T-helper 2 cell (primary cell): ENCODE measurements at places on chromosomes 7 and 10.

GRCh38 chr10:22750131-22750530 is 35.8 kb upstream of the PIP4K2A start:
- DNase-seq: no peak

DNA sequence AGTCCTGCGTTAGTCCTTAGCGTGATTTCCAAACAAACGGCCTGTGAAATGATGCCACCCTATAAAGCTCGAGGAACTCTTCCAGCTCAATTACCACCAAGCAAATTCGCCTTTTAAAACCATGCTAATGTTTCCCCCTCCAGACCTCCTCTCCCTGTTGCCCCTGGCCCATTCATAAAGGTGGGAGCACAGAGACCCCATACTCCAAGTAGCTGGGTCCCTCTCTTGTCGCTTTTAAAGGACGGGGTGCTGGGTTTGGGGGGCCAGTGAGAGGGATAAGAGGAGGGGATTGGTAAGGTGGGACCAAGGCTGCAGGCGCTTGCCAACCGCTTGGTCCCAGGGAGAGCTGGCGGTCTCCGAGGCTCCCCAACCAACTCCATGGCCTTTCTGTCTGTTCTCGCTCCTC is 1.2 kb downstream of the HMX2 start:
- no peak for DNase-seq

- DNase-seq: no peak
Measured at GRCh38 chr10:114301177-114301576, 62.1 kb downstream of the VWA2 start.

DNA sequence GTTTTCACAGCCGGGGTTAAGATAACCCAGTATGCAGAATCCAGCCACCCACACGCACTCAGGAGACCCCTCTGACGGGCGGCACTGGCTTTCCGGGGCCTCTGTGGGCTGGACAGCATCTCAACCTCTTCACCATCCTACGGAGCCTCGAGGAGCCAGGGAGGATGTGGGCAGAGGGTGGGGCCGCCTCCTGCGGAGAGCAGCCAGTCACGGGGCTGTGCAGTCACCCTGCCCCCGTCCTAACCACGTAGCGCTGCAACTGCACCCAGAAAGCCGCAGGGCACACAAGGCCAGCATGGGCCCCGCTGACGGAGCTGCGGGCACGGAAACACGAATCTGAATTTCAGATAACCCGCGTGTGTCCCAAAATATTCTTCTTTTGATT is 270.3 kb downstream of the ELFN1 start:
- DNase-seq: peak; percentile 67

DNA sequence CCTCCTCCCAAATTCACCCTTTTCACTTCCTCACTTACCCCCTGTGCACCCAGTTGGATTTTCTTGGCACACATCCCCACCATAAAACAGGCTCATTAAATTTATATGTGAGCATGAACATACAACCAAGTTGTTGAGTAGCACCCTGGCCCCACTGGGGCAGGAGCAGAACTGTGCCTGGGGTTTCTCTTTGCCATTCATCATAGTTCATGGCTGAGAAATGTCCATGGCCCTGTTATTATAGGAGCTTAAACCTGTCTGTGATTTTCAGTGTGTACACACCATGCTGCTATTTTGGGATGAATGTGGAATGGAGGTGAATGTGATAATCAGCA is 618.8 kb downstream of the LRMDA start:
- DNase-seq: no peak

DNA sequence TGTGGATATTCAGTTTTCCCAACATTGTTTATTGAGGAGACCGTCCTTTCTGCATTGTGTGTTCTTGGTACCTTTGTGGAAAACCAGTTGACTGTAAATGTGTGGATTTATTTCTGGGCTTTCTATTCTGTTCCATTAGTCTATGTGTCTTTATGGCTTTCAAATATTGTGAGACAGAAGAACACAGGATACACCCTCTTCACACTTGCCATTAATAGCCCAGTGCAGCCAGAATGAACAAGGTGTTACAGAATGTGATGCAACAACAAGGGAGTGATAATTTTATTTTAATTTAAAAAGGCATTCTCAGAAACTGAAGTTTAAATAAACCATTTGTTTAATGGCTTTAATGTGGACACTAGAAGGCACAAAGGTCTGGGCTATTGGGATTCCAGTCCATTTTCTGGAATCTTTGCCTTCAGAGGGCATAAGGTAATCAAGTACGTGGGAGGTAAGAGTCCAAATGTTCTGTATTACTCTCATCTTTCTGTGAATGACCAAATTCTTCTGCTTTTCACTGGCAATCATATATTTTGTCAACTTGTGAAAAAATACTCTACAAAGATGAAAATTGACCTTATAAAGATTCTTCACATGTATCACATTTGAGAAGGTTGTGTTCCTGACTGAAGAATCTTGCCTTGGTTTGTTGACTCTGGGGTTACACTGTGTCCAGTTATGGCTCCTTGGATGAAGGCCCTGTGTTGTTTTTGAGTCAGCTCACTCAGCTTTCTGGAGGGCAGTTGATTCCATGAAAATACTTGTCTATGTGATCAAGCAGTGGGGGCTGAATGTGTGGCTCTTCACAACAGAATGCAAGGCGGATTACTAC is 962.7 kb downstream of the LRMDA start:
- no peak for DNase-seq

GRCh38 chr7:51309361-51310130 is 7.1 kb downstream of the COBL start:
- DNase-seq: no peak

GRCh38 chr7:32577421-32577820 is 82.1 kb downstream of the AVL9 start:
- DNase-seq: no peak

GRCh38 chr10:7337431-7338171 is 73.2 kb downstream of the SFMBT2 start:
- no peak for DNase-seq

DNA sequence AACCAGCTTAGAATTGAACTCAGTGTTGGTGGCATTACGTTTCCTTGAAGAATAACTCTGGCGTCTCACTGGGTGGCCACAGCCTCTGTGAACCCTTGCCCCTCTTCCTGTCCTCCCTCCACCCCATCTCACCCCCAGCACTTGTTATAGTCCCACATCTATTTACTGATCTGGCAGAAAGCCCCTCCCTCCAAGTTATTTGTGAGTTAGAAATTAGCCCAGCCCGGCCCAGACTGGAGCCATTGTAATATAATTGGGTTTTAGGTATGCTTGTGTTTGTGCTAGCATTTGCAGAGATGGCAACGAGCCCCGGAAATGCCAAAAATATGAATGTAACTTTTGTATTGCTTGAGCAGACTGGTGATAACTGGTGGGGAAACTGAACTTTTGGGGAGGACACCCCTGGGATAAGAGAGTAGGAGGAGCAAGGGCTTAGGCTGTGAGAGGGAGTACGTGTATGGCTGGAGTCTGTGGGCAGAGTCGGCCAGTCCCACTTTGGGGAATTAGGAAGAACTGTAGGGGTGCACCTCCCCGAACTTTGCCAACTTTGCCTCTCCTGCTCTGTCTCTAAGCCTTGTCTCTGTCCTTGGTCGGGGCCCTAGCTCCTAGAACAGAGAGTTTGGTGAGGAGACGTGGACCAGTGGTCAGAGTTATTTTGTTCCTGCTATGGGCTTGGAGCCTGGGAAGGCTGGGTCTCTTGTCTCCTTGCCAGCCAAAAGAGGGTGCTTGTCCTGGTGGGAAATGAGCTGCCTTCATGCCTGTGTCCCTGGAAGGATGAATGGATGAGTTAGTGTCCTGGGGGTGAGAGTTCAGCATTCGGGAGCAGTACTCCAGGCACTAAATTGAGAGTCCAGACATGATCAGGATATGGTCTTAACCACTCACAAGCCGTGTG is 19.3 kb upstream of the TRIM8 start:
- DNase-seq: no peak

DNA sequence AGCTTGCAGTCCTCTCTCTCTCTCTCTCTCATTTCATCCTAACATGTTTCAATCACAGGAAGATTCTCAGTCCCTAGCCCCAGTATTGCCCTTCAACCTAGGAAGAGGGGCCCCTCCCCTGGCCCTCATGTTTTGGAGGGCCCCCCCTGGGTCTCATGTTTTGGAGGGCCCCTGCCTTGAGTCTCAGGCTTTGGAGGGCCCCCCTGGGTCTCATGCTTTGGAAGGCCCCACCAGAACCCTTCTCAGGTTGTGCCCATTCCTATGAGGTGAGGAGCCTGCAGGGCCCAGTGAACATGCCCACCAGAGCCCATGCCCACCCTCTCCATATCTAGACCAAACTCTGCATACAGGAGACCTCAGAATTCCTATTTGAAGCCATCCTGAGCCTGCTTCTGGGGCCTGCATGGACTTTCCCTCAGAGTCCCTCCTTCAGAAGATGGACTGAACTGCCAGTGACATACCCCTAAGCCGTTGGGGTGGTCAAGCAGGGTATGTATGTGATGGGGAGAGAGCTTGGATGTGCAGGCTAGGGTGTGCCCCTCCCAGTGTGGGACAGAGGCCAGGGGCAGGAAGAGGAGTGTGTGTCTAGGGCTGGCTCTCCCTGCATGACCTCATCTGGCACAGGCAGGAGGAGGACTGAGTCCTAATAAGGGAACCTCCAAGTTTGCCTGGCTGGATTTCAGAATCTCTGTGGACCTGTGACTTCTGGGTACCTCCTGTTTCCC is 8.1 kb upstream of the VDAC2 start:
- DNase-seq: no peak

DNA sequence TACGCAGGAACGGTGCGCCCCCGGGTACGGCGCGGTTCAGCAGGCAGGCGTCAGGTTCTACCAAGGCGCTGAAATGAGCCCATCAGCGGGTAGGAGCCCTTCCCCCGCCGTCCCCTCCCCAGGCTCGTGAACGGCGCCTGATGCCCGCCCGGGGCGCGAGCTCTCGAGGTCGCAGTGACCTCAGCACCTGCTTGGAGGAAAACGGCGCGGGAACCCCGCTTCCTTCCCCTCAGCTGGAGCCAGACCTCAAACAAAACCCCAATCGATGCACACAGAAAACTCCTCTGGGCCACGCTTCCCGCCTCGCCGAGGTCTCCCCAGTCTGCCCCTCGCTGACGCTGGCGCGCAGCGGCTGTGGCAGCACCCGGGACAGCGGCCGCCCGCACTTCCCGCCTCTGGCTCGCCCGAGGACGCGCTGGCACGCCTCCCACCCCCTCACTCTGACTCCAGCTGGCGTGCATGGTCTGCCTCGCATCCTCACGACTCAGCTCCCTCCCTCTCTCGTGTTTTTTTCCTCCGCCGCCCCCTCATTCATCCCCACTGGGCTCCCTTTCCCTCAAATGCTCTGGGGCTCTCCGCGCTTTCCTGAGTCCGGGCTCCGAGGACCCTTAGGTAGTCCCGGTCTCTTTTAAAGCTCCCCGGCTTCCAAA is 514 bp upstream of the GAD2 start:
- no peak for DNase-seq

- no peak for DNase-seq
Measured at GRCh38 chr10:75592791-75593643, 161.6 kb downstream of the LRMDA start.

- DNase-seq: no peak
Measured at GRCh38 chr7:10657837-10658236, 315.8 kb upstream of the PHF14 start.

DNA sequence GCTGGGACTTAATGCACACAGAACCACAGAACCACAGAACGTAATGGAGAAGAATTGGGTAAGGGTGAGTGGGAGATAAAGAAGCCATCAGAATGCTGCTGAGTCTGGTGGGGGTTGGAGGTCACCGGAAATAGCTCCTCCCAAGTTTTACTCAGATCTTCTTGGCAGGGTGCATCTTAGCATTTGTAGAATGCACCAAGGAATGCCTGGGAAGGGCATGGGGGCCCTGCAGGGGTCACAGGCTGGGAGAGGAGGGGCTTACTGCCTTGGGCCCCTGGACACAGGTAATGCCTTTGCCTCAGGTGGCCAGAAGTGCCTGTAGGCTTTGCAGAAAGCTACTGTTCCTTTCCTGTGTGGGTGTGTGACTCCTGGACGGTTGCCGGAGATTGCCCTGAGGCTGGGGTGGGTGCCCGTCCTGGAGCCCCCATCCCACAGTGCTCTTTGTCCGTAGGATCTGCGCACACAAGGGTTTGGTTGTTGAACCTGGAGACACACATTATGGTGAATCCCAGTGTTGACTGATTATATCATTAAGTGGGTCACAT is 55.1 kb downstream of the MGMT start:
- DNase-seq: no peak

DNA sequence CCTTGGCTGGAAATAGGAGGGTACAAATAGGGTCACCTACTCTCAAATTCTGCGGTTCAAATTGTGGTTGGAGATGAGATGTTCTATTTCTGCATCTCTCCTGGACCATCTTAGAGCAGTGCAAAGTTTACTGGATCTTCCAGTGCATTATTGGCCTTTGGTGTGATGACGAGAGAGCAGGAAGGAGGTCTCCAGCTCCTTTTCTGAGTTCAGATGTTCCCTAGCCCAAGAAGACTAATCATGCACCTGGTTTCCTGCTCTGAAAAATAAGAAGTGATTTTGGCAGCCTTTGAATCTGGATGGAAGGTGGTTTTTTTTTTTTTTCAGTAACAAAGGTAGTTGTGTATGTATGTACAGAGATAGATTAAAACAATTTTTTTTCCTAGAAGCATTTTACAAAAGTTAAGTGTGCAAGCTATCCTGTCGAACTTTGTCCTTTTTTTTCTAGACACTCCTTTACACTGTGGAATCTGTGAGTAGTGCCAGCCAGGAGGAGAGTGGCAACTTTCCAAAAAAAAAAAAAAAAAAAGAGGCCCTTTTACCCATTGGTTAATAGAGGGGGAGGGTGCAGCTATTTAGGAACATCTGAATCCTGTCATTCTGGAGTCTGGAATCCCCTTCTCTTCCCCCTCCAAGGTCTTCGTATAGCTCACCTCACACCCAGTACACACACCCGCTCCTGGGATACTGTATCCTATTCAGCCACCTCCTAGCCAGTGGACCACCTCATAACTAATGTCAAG is 26.3 kb downstream of the PAPSS2 start:
- no peak for DNase-seq
